ENCODE measurements at places on chromosomes 3 and 15.

GRCh38 chr3:39919281-39919680, 109.9 kb downstream of the MYRIP start:
- no peak for DNase-seq

GRCh38 chr15:89195836-89196235, 25.5 kb downstream of the RLBP1 start:
- no peak for DNase-seq

DNA sequence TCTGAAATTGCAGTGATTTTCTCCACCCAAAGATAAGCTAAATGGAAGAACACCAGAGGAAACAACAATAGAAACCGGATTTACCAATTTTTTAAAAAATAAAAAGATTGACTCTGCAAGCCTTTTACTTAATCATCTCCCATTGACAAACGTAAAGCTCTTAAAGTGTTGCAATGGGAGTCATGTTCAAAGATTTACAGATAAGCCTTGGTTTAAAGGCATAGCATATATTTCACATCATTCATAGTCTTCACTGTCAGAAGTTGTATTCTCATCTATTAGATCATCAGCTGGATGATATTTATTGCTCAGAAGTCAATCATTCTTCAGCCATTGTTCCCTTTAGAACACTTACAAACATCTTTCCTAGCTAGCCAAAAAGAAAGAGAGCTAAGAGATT, 397.6 kb downstream of the GBE1 start:
- DNase-seq: no peak

DNA sequence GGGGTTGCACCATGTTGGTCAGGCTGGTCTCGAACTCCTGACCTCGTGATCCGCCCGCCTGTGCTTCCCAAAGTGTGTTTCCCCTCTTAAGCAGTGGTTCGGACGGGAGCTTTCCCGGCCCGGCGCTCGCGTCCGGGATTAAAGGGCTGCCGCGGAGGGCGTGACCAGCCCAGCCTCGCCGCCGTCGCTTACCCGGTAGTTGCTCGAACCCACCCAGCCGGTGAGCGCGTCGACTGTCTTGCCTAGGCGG, 513 bp downstream of the CLASP2 start:
- DNase-seq: no peak

GRCh38 chr3:107892955-107893624, 197.7 kb downstream of the CD47 start:
- no peak for DNase-seq

DNA sequence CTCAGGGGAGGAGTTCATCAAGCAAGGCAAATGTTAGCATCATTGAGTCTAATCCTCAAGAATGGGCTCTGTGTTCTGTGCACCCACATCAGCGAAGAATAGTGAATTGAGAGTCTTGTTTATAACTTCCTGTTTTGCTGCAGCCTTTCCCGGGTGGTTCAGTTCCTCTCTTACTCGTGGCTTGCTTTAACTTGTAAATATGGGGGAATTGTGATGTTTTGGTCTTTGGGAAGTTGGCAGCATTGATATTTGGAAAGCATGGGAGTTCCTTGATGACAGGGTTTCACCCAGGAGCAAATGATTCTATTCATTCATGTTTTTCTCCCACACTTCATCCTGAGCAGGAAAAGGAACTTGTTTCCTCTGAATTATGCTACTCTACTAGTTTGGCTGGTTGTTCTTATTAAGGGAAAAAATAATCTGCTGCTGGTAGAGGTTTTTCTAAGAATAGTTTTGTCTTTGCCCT, 40.4 kb downstream of the GPD1L start:
- no peak for DNase-seq

DNA sequence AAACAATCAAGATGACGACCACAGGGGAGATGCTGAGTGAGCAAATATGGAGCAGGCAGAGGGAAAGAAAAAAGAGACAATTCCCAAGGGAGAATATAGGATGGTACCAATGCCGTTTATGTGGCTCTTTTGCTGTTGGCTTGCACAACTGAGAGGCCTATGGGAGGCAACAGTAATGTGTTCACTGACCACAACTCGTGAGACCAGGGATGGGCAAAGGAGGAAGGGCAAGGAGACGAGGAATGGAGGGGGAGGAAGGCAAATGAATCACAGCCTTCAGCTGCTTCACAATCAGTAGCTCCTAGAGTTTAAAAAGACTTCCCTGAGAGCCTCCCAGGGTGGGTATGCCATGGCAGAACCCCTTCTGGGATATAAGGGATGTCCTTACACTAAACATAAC, 131.5 kb downstream of the SLC9A9 start:
- DNase-seq: no peak

Data from stimulated activated CD8-positive, alpha-beta memory T cell treated with anti-CD3 and anti-CD28 coated beads, Interleukin-15, amount 100 ng/mL, for 24 hours (primary cell).